ENCODE measurements at places on chromosomes 5 and 9. TPM values are rescaled to one million over a fixed set of nuclear protein-coding genes. Genes with fewer than 3 reads are reported as not detected.

GRCh38 chr9:105361873-105362272, 86.0 kb upstream of the FSD1L start:
- no peak for DNase-seq

DNA sequence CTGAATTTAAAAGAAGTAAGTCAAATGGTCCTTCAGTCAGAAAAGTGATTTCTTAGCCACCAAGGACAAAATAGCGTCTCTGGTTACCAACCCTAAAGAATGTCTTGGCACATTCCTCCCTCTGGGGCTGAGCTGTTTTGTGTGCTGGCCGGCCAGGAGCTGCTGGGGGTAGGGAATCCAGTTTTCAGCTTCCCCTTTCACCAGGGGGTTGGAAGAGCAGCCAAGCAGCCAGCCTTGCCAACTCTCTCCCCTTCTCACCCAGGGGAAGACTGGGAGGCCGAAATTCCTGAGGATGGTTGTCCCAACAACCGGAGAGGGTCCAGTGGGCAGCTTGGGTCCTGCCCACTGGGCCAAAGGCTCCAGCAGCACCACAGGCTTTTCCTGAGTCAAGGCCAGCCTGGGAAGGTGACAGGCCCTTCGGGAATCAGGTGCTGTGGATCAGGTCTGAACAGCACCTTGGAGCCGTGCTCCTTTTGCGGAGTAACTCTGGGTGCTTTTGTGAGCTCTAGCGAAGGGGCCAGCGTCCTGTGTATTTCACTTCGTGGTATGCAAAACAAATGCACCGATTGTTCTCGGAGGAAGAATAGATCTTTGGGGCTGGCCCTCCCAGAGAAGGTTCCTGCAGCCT, 4.2 kb downstream of the WWC1 start:
- DNase-seq, result no peak

DNA sequence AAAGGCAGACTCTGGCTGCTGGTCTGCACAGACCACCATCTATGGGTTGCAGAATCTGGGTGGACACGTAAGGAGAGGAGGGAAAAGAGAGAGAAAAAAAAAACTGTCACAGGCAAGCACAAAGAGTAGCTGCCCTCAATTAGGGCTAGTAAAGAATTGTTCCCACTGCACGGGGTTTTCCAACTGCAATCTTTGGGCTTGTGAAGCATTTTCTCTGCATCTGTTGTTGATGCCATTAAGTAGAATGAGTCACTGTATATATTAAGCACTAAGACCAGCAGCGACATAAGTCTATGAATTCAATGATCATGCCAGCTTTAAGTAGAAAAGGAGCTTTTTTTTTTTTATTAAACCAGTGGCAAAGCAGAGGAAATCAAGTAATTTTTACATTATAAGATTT, 40.2 kb downstream of the MED10 start:
- no peak for DNase-seq

DNA sequence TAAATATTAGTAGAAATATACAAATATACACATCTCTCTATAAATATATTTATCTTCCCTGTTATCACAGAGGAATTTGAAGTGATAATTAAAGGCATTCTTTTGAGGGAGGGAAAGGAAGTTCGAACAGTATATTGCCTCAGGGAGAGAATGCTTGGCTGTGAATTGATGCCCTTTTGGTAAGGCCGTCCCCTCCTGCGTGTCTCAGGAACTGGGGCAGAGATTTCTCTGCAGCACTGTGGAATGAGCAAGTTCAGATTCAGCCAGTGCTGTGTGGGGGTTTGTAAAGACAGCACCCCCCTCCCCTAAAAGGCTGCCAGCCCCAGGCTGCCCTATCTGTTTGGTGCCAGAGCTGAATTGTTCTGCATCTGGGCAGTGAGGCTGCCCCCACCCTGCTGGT, 42.0 kb downstream of the UBE2QL1 start:
- DNase-seq, result no peak

DNA sequence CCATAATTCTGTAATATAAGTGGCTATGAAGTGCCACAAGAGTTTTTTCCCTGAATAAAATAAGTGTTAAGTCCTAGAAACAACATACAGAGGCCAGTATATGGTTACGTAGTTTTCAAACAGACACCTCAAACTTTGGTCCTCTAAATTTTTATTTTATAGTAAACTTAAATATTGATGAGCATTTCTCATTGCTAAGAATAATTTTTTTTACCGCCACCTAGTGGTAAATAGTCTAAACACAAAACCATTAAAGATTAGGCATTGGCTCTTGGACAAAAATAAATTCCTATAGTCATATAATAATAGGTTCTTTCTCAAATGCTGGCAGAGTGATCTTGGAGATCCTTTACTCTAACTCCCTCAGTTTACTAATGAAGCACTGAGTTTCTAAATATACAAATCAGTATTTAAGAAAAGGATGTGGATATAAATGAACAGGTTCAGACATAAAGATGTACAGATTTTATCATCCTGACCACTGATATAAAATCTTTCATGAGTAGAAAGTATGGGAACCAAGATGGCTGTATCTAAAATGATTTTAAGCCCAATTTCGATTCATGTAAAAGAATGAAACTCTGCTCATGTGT, 136.2 kb downstream of the FANCC start:
- no peak for DNase-seq

DNA sequence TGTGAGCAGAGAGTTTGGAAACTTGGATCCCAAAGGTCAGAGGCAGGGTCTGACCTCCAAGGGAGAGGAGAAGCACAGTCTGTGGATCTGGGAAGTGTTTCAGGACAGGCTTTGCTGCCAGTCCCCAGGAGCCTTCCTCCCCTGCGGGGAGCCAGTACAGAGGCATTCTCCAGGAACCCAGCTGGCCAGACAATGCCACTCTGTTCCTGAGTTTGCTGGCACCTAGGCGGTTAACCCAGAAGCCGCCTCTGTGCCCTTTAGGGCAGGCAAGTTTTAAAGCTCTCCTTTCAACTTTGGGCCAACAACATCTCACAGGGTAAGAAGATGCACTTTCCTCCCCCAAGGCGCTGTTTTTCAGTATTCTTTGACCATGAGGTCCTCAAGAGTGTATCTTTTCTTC, 37.0 kb upstream of the FGF1 start:
- DNase-seq, result no peak

DNA sequence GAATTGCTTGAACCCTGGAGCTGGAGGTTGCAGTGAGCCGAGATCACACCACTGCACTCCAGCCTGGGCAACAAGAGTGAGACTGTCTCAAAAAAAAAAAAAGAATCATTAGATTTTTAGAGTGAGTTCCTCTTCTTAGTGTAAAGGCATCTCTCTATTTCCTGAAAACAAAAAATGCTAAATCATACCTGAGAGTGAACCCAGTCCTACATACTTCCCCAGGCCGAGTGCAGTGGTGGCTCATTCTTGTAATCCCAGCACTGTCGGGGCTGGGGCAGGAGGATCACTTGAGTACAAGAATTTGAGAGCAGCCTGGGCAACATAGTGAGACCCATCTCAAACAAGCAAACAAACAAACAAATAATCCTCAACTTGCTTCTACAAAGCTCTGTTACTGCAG, 38.2 kb upstream of the LPAR1 start:
- DNase-seq, result no peak

DNA sequence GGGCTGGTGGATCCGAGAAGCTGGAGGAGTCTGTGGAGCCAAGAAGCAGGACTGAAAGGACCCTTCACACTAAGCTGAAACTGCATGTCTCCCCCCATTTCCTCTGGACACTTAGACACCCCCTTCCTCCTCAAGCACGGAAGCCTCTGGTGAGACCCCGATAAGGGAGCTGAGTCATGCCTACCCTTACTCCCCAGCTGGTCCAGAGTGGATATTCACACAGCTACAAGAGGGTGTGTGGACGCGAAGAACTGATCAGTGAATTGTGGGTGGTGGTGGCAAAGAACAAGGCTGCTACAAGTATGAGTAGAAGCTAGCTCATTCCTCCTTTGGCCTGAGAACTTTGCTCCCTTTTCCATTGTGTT, 4.3 kb downstream of the TLN1 start:
- no peak for DNase-seq

The GDA gene
- polyA plus RNA-seq, result 0.43 TPM

The MARCOL gene
- not detected for polyA plus RNA-seq

The PCDHGA10 gene
- 3.1 TPM for polyA plus RNA-seq

The SMIM33 gene
- not detected for polyA plus RNA-seq

The PALM2AKAP2 gene
- polyA plus RNA-seq, result 11.3 TPM
